ENCODE measurements at places on chromosomes 1 and 21.

GRCh38 chr1:234458352-234459017 is 20.5 kb downstream of the TARBP1 start:
- no peak overlapping the region for H3K4me3 ChIP-seq
- H3K27ac ChIP-seq = no peak overlapping the region
- H3K27me3 ChIP-seq = no peaks in the 10 kb centered on the region

DNA sequence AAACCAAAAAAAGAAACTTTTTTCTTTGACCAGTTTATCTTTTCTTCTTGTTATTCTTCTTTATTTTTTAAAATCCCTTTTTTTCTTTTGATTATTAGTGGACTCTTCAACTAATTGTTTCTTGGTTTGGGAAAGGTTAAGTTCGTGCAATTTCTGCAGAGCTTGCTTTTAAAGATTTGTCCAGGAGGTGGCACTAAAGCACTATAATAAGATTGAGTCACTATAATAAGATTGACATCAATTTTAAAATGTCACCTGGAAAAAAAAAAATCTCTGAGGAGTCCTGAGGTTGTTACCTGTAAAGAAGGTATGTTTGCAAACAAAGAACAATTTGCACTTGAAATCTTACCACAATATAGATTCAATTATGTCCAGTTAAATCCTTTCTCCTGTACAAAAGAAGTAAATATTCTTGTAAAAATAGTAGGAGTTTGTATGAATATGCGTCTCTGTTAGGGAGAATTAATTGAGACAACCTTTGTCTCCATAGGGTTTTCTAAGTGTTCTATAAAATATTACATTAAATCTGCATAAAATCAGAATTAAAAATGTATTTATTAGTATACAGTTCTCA is 166.7 kb downstream of the ADGRL4 start:
- peak overlapping the region; percentile 29 for H3K27ac ChIP-seq
- H3K4me3 ChIP-seq = no peak overlapping the region

- no peak for DNase-seq
- no peaks in the 10 kb centered on the region for H3K36me3 ChIP-seq
- no peak overlapping the region for H3K4me3 ChIP-seq
- H3K27me3 ChIP-seq = no peaks in the 10 kb centered on the region
- peaks cover 32% of the 10 kb centered on the region for H3K4me1 ChIP-seq
Observed at GRCh38 chr1:63877816-63878215, 104.0 kb downstream of the ROR1 start.

GRCh38 chr1:78155121-78155520 is 109.4 kb downstream of the GIPC2 start:
- H3K27me3 ChIP-seq = no peaks in the 10 kb centered on the region
- DNase-seq = no peak
- H3K4me3 ChIP-seq = no peak overlapping the region

DNA sequence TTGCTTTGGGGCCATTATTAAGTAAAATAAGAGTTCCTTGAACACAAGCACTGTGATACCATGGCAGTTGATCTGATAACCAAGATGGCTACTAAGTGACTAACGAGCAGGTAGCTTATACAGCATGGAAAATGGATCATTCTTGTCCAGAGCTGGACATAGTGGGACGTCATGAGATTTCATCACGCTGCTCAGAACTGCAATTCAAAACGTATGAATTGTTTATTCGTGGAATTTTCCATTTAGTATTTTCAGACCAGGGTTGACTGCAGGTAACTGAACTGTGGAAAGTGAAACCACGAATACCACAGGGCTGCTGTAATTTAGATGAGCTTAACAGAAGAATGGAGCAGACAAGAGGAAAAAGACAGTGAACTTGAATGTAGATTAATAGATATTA is 38.9 kb downstream of the CCDC18 start:
- peaks cover 86% of the 10 kb centered on the region for H3K36me3 ChIP-seq
- DNase-seq = no peak
- no peak overlapping the region for H3K4me3 ChIP-seq
- H3K4me1 ChIP-seq = peaks cover 16% of the 10 kb centered on the region
- H3K27me3 ChIP-seq = no peaks in the 10 kb centered on the region

GRCh38 chr1:12572522-12572921 is 45.5 kb downstream of the DHRS3 start:
- DNase-seq = no peak
- no peak overlapping the region for H3K4me3 ChIP-seq
- no peaks in the 10 kb centered on the region for H3K27me3 ChIP-seq
- no peak overlapping the region for H3K27ac ChIP-seq
- H3K36me3 ChIP-seq = peaks cover 12% of the 10 kb centered on the region

GRCh38 chr1:234970731-234971476 is 157.7 kb downstream of the TOMM20 start:
- no peaks in the 10 kb centered on the region for H3K36me3 ChIP-seq
- no peak overlapping the region for H3K27ac ChIP-seq
- no peak overlapping the region for H3K4me3 ChIP-seq
- peaks cover 23% of the 10 kb centered on the region for H3K4me1 ChIP-seq
- DNase-seq = no peak

DNA sequence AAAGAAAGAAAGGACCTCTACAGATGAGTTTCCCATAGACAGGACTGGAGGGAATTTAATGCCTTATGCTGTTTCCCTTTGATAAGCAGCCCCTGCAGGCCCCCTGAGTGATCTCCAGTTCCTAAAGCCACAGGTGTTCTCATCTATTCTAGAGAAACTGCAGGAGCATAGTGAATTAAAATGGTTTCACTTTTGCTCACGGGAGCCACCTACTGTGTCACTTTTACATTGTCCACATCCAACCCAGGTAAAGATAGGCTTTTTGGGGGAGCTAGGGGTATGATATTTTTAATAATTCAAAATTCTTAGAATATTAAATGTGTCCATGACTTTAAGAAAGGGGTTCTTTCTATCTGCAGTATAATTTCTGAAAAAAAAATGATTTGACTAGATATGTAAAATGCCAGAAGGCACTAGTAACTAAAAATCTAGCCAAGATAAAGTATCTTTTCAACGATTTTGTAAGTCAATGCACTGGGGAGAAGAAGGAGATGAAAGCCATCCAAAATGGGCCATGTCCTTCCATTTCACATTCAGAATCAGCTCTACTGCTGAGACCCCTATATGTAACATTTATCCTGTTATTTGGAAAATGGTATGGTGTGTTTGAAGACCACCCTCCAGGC is 267.3 kb upstream of the DUSP10 start:
- H3K4me3 ChIP-seq = no peak overlapping the region
- no peaks in the 10 kb centered on the region for H3K4me1 ChIP-seq
- no peak overlapping the region for H3K27ac ChIP-seq
- no peaks in the 10 kb centered on the region for H3K36me3 ChIP-seq
- DNase-seq = no peak

DNA sequence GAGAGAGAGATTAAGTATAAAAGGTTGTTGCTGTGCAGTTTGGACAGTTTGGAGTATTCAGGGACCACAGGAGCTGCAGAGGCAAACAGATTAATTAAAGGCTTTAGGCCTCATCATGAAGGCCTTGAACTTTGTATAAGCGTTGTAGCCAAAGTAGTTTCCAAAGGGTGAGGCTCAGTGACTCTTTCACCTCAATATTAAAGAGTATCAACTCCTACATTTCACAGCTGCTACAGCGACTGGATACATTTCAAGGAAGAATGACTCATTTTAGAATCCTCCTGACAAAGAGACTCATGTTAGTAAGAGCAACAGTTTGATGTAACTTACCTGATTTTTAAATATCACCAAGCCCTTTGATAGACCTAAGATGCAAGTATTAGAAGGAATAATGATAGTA is 355.5 kb downstream of the HLX start:
- H3K27me3 ChIP-seq = no peaks in the 10 kb centered on the region
- H3K4me1 ChIP-seq = no peaks in the 10 kb centered on the region
- no peak for DNase-seq

DNA sequence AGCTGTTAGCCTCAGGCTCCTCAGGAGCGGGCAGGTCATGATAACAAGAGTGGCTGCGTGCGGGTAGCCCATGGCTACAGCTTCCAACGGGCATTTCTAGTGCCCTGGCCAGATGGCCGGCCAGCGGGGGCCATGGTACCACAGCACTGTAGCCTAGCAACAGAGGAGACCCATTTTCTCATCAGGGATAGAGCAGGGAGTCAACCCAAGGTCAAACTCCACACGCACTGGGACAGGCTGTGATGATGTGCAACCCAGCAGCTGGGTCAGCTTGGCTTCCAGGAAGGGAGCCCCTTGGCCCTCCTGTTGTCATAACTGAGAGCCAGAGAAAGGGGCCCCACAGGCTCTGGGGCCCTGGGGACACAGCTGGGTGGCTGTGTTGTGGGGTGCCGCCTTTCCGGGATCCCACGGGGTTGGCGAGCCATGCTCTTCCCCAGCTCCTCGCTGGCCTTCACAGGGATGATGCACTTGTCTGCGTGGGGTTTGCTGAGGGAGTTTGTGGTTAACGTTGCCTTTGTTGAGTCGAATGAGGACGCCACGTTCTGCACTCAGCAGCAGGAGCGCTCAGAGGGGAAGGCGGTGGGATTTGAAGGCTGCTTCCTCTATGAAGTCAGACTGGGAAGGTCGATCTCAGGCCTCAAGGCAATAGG is 46.3 kb downstream of the COL18A1 start:
- no peak overlapping the region for H3K27ac ChIP-seq
- no peaks in the 10 kb centered on the region for H3K27me3 ChIP-seq
- no peaks in the 10 kb centered on the region for H3K36me3 ChIP-seq
- no peaks in the 10 kb centered on the region for H3K4me1 ChIP-seq
- no peak for DNase-seq
- no peak overlapping the region for H3K4me3 ChIP-seq

DNA sequence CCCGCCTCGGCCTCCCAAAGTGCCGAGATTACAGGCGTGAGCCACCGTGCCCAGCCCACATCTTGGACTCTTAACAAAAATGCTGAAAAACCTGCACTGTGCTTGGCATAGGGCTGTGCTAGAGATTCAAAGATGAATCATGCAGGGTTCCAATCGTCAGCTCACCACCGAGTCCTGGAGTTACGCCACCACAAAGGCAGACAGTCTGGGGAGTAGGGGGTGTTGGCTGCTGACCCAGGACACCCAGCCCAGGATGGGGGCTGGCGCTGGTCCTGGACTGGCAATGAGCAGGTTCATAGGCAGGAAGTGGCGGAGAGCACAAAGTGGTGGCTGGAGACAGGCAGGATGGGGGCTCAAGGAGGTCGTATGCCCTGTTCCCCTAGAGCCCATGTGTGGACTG is 16.0 kb downstream of the PSRC1 start:
- DNase-seq = no peak
- no peaks in the 10 kb centered on the region for H3K27me3 ChIP-seq
- H3K4me3 ChIP-seq = no peak overlapping the region

DNA sequence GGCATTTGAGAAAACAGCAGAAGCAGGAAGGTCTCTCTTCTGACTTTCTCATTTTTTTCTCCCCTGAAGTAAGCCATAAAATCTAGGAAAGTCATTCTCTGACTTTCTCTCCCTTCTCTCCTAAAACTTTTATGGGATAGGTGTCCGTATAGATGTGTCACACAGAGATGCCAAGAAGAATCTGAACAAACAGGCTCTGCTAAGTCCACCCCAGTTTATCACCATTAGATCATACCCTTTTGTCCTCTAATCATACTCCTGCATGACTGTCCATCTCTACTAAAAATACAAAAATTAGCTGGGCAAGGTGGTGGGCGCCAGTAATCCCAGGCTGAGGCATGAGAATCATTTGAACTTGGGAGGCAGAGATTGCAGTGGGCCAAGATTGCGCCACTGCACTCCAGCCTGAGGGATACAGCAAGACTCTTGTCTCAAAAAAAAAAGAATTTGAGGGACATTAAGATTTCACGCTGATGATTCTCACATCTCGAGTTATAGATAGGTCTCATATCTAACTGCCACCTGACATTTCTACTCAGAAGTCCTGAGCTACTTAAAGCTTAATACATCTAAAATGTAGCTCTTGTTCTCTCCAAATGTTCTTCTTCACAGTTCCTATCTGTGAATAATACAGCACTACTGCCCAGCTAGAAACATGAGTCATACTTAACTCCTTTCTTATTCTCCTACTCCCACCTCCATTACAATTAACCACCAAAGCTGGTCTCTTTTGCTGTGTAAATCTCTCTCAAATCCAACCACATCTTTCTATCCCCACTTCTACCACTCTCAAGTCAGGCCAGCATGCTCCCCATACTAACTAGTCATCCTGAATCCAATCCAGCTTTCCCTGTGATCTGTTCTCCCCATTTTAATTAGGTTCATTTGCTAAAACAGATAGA is 47.7 kb downstream of the ZNF644 start:
- H3K4me3 ChIP-seq = no peak overlapping the region
- no peaks in the 10 kb centered on the region for H3K27me3 ChIP-seq
- H3K27ac ChIP-seq = peak overlapping the region; percentile 16
- peaks cover 14% of the 10 kb centered on the region for H3K4me1 ChIP-seq
- no peak for DNase-seq

- H3K27me3 ChIP-seq = no peaks in the 10 kb centered on the region
- no peaks in the 10 kb centered on the region for H3K36me3 ChIP-seq
- peaks cover 34% of the 10 kb centered on the region for H3K4me1 ChIP-seq
- DNase-seq = no peak
- H3K27ac ChIP-seq = peak overlapping the region; percentile 11
- H3K4me3 ChIP-seq = no peak overlapping the region
Observed at GRCh38 chr1:54973205-54973921, 7.1 kb upstream of the TMEM61 start.
